ENCODE measurements at places on chromosomes 4 and X.

DNA sequence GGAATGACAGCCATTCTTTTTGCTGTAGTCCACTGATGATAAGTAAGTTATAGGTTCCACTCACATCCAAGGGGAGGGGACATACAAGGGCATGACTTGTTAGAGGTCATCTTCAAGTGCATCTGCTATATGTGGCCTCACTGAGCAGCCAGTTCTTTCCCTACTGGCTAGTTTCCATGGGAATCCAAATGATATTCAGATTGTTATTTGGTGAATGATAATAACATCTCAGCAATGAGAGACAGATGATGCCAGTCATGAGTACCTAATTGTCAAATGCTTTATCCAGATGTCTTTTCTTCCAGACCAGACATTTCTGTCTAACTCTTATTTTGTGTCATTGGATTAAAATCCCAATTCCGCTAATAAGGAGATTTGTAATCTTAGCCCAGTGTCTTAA lies 460.4 kb upstream of the BOD1L1 start:
- DNase-seq: no peak

DNA sequence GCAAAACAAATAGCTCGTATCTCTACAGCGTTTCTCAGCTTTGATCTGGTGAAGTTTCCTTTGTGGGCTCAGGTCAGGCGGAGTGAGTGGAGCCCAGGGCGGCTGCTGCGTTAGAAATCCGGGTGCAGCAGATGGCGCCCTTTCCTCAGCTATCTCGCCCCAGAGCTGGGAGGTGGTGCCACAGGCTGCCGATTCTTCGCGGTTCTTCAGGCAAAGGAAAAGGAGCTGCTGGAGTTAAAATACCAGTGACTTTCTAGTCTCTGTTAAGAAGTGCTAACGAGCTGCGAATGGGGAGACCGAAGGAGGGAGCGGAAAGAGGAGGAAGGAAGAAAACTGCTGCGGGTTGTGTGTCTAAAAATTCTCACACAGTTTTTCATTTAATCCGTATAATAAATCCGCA lies 114.6 kb downstream of the CPE start:
- DNase-seq: peak; percentile 47

- DNase-seq: no peak
These were observed 253.9 kb downstream of the IL15 start for GRCh38 chr4:141890279-141890678.

GRCh38 chrX:29318012-29318411 lies 730.8 kb downstream of the IL1RAPL1 start:
- DNase-seq: no peak

GRCh38 chr4:89368861-89369260 lies 61.3 kb upstream of the GPRIN3 start:
- no peak for DNase-seq

DNA sequence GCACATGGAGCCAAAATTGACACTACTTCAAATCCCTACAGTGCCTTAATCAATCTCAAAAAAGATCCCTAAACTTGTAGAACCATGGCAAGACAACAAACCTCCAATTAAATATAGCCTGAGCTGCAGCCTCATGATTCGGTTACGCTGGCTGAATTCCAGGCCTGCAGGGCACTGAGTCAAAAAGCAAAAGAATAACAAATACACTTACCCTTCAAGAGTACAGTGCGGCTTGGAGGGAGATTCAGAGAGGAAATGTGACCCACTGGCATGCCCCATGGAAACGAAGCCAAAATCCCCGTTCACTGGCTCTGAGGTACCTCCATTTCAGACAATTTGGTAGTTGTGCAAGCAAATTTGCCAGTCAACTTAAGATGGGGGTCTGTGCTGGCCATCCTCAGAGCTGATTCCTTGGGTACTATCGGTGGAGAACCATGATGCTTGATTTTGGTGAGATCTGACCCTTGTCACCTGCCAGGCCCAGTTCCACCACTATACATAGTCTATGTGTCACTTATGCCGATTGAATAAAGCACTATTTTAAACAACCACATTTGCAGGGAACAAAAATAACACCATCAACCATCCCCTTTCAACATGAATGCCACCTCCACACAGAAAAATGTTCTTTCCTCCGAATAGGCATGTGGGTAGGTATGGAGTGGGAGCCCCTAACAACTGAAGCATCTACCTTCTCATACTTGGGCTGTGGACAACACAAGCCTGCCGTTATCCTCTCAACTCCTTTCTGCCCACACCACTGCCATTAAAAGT lies 2.1 kb downstream of the C4orf54 start:
- DNase-seq: no peak

- DNase-seq: no peak
These were observed 449.1 kb upstream of the SMIM31 start for GRCh38 chr4:164304861-164305260.

DNA sequence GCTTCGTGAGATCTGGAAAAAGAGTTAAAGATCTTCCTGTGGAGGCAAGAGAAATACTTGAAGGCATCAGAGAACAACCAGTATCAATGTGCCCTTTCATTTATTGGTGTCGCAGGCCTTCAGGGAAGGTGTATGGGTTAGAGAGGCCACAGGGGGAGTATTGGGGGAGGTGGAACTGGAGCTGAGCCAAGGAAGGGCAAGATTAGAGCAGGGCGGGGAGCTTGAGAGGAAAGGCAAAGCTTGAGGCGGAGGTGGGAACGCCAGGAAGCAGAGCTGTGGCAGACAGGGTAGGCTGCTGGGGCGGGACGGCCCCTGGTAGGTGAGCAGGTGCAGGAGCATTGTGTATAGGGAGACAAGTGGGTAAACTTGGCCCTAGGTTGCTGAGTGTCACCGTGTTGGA lies 329.9 kb downstream of the ARHGAP10 start:
- no peak for DNase-seq

GRCh38 chr4:175071123-175071522 lies 153.0 kb downstream of the ADAM29 start:
- DNase-seq: no peak

DNA sequence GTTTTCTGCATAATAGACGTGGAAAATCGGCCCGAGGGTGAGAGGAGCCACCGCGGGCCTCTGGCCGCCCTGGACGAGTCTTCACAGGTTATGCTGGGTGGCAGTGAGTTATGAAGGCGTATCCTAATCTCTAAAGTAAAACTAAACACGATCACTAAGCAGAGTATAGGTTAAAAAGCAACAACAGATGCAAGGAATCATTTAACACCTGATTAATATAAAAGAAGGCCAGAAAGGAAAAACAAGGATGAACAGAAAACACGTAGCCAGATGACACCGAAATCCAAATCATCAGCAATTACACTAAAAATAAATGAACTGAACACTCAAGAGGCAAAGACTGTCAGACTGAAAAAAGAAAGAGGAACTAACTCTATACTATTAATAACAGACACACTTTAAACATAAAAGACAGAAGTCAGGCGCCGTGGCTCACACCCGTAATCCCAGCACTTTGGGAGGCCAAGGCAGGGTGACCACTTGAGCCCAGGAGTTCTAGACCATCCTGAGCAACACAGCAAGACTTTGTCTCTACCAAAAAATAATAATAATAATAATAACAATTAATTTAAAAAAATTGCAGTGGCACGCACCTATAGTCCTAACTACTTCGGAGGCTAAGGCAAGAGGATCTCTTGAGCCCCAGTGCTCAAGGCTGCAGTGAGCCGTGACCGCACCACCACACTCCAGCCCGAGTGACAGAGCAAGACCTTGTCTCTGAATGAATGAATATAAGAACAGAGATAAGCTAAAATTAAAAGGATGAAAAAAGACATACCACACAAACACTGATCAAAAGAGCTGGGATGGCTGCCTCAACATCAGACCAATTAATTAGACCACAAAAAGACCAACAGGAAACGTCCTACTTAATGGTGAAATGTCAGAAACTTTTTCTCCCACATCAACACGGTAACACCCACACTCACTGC lies 30.0 kb downstream of the CTBP1 start:
- DNase-seq: peak; percentile 68

- DNase-seq: no peak
These were observed 137.8 kb upstream of the RBPJ start for GRCh38 chr4:26183017-26183416.

All from B cell (primary cell).